Epithelial cell of esophagus (primary cell): ENCODE measurements at places on chromosomes 1 and 21.
A peak's percentile ranks its signal among the peaks of the same experiment; 100 is the strongest.

- DNase-seq: no peak
Measured at GRCh38 chr1:7422966-7423365, 348.1 kb upstream of the VAMP3 start.

- DNase-seq: peak; percentile 59
Measured at GRCh38 chr21:36211660-36212512, 55.3 kb downstream of the DOP1B start.

- DNase-seq: peak; percentile 10
Measured at GRCh38 chr1:52328615-52329014, 37.4 kb downstream of the CC2D1B start.

- DNase-seq: peak; percentile 76
Measured at GRCh38 chr1:68269637-68270430, 37.5 kb upstream of the WLS start.

- peak; percentile 41 for DNase-seq
Measured at GRCh38 chr1:201358596-201358995, 18.9 kb downstream of the TNNT2 start.

GRCh38 chr1:182699393-182700350, 15.3 kb upstream of the RGS8 start:
- no peak for DNase-seq

- DNase-seq: peak; percentile 95
Measured at GRCh38 chr1:229841230-229841629, 215.2 kb downstream of the URB2 start.

DNA sequence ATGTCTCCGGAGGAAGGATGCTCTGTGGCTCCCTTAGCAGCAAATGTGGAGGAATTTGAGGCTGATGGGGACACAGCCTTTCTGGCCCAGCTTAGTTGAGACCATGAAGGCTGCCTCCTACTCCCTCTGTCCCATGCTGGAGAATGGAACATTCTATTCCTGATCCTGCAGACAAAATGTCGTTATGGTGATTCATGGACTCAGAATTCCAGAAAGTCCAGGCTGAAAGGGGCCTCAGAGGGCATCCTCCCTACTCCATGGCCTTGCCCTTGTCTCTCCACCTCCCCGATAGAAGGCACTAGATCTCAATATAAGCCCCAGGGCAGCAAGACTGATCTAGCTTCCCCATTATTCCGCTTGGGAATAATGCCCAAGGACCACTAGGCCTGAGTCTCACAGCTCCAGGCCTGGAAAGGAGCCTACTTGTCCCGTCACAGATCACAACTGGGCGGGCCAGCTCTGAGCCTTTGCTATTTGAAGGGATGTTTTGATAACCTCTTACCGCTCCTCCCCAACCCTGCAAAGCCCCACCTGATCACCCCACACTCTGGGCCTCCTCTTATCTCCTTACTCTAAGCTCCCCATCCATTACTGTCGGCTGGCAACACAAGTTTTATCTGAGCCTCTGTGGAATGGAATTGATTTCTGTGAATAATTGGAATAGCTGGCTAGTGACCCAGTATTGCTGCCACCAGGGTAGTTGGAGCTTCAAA, 52.8 kb upstream of the TRABD2B start:
- DNase-seq: no peak

DNA sequence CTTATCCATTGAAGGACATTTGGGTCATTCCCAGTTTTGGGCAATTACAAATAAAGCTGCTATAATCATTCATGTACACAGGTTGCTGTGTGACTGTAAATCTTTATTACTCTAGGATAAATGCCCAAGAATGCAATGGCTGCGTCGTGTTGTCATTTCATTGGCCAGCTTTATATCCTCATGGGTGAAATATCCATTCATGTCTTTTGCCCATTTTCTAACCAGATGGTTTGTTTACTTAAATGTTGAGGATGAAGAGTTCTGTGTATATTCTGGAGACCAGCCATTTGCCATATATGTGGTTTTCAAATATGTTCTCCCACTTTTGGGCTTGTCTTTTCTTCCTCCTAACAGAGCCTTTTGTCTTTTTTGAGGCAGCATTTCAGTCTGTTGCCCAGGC, 25.3 kb downstream of the TRIM11 start:
- DNase-seq: no peak

DNA sequence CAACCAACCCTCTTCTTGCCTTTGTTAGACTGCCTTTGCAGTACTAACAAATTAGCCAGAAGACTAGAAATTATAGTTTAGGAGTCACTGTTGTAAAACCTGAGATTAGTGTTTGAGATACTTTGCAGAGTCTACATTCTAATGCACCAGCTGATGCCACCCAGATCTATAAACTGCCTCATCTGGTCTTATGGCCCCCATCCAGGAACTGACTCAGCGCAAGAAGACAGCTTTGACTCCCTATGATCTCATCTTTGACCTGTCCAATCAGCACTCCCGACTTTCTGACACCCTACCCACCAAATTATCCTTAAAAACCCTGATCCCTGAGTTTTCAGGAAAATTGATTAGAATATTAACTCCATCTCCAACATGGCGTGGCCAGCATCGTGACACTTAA, 334.6 kb downstream of the RGS7 start:
- no peak for DNase-seq
